ENCODE measurements at places on chromosomes 13 and 19.

- peak; percentile 6 for DNase-seq
These were observed 693 bp downstream of the XPO4 start for GRCh38 chr13:20901668-20902437.

DNA sequence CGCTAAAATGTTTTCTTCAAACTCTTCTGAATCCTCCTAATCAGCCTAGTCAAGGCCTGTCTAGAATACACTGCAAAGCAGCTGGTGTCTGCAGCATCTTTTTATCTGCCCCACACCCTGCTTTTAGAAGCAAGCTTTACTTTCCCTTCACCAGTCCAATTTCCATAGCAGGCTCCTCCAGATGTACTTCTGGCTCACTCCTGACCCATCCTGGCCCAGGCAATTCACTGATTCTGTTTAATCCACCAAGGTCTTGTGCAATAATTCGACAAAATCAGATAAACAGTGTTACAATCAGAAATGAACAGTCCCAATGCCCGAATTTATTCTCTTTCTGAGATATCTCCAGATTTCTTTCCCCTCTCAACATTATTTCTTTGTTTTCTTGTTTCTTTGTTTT lies 415.2 kb upstream of the SGCG start:
- DNase-seq, result no peak

DNA sequence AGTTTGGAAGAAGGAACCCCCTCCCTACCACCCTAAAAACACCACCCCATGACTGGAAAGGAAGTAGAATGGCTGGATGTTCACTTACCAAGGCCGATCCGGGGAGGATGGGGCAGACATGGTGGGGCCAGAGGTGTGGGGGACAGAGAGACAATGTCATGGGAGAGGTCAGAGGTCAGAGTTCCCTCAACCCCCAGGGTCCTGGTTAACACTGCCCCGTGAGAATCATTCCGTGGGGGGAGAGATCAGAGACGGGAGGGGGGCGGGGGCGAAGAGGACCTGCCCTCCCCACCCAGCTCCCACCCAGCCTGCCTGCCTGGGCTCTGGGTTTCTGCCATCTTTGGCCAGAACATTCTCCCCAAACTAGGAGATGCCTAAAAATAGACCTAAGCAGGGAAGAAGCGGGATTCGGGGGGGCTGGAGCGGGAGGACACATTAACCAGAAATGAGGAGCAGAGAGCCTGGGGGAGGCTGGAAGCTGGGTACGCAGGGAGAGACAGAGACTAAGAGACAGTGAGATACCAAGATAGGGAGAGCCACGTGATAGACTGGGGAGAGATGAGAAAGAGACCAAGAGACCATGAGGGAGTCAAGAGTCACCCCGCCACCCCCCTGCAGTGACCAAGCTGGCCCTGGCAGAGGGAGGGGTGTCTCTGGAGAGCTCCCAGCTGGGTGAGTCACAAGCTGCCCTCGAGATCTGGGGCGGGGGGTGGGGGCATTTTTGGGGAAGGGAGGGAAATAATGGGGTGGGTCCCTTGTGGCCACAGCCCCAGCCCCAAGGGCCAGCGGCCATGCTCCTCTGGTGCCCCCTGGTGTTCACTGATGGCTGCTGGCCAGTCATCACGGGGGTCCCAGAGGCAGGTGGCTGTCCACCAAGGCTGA lies 6.1 kb upstream of the KANK2 start:
- peak; percentile 23 for DNase-seq

DNA sequence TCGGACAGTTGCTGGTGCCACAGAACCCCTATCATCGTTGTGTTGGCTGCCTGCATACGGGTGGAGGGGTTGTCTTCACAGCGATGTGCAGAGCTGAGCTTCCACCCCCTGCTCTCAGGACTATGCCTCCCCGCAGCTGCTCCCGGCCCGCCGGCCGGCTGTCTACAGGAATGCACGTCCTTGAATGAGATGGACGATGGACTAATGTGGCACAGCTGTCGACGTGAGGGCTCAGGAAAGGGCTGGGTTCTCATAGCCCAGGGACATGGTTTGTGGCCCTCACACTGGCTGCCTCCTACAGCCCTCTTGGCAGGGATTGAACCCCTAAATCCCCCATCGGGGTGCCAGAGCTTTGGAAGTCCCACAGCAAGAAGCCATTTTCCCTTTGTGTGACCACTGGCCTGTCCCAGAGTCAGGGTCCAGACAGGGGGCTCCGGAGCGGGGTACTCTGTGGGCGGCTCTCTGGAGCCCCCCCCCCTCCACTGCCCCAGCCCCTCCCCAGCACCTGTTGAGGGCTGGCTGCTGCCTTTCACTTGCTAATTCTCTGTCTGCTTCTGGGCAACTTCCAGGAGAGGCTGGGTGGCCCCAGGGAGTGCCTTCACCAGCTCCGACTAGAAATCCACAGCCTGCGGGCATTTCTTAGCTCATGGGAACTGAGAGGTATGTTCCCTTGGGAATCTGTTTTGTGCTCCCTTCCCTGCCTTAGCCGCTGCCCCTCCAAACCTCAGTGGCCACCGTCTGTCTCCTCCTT lies 40.2 kb downstream of the TSSK6 start:
- DNase-seq, result no peak

DNA sequence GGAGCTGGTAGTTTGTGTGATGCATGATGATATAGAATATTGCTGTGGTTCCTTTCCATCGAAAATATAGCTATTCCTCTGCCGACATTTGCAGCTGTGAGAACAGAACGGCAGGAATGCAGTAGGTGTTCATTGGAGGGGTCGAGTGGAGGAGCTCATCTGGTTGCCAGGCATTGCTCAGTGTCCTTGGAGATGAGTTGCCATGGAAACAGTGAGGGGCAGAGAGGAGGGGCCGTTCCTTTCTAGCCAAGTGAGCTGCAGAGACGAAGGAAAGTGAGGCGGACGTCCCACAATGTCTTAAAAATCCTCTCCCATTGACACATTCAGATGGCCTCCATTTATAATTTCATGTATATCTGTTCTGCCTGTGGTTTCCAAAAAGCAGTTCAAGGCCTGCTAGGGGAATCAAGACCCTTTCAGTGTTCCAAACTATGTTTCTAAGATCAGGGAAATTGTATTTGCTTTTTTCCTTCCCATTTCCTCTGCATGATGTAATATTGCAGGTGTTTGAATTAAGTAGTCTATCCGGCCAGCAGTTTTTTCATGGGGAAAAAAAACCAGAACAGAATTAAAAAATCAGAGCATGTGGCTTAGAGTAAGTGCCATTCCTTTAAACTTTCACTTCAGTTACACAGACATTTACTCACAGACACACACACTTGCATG lies 41.2 kb upstream of the ZNF835 start:
- no peak for DNase-seq

GRCh38 chr19:47573071-47574026 lies at the start of gene ZNF541:
ZNF541 (minus strand) TSS chr19:47573148; CDS start chr19:47555856, 17,292 bp downstream.
- DNase-seq, result peak; percentile 78

- no peak for DNase-seq
These were observed 305.7 kb downstream of the SHISA2 start for GRCh38 chr13:25746131-25746530.

DNA sequence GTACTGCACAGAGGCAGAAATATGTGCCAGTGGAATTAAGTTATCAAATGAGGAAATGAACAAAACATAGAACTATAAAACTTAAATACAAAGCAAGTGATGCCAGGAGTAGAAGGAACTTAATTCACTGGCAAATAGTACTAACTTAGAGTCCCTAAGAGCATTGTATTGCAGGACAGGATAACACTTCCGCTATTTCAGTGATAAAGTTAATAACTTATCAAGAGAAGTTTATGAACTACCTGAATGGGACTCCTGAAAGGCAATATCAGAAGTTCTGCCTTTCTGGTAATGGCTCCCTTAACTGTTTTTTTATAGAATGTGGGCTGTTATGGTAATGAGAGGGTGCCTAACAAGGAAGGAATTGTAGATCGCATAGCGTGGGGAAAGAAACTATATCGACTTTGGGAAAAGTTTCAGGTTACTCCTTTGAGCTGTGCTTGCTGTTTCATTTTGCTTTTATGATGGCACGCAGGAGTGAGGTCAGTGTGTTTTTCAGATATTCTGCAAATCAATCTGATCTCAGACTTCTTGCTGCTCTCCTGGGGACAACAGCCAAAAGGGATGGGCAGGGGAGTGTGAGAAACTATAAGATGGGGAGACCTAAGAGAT lies 95.3 kb upstream of the MLNR start:
- no peak for DNase-seq

GRCh38 chr19:288911-289310 lies 2.3 kb downstream of the PLPP2 start:
- no peak for DNase-seq

DNA sequence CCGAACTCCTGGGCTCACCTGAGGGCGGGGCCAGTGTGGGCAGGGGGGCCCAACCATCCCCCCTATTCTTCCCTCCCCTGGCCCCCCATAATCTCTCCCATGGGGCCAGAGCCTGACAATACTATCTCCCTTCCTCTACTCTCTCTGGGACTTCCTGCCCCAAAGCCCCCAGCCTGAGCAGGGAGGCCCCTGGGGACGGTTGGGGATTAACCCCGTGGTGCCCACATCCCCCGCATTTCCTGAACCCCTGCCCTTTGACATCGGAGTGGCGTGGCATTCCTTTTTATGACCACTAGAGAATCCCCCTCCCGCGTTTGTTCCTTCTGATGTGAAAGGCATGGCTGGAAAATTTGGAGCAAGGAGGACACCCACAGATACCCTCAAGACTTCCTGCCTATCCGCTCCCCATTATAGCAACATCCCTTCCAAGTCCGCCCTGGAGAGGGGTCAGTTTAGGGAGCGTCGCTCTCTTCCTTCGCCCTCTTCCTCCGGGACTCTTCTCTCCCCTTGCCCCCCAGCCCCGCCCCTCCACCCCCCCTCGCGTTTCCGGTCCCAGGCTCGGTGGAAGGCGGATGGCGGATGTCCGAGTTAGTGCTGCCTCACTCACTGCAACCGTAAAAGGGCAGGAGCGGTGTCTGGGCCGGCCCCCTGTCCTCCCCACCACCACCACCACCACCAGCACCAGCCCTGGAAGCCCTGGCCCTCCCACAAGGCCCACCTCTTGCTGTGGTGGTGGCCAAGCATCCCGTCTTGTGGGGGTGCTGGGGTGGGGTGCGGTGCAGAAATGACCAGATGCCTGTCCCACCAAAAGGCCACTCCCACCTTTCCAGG lies 1.8 kb downstream of the VASP start:
- DNase-seq, result no peak

GRCh38 chr13:29621051-29621800 lies 25.7 kb upstream of the SLC7A1 start:
- no peak for DNase-seq

GRCh38 chr13:37143911-37144310 lies 38.4 kb upstream of the CSNK1A1L start:
- no peak for DNase-seq

- DNase-seq, result no peak
These were observed 97.1 kb downstream of the CYSLTR2 start for GRCh38 chr13:48750588-48751383.

DNA sequence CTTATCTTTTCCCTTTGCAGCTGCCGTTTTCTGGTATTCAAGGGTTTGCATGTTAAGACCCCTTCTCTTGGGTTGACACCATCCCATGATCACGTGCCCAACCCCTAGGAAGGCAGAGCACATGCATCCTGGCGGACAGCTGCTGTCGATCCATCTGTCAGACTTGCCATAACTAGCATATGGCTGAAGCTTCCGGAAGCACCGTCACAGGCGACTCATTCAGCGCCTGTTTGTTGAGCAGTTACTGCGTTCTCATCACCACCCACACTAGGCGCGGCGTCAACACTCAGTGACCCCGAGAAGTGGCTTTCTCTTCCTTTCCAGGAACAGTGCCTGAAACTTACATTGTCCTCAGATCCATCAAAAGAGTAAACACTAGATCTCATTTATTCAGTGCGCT lies 93.6 kb downstream of the SOX1 start:
- DNase-seq, result no peak

- no peak for DNase-seq
These were observed 666 bp downstream of the BIVM start for GRCh38 chr13:102799426-102800144.

DNA sequence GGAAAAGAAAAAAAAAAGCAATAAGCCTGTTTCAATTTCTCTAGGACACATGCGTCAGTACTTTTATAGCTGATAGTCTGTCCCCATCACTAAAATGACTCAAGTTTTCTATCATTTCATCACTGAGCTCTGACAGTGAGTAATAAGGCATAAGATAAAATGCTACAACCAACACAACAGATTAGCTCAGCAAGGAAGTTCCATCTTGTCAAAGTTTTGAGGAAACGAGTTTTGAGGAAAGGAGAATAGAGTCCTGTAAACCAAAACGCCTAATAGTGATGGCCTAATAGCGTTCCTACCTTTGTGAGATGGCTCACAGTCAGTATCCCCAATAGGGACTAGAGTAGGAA lies 145.1 kb downstream of the LACC1 start:
- DNase-seq, result no peak

DNA sequence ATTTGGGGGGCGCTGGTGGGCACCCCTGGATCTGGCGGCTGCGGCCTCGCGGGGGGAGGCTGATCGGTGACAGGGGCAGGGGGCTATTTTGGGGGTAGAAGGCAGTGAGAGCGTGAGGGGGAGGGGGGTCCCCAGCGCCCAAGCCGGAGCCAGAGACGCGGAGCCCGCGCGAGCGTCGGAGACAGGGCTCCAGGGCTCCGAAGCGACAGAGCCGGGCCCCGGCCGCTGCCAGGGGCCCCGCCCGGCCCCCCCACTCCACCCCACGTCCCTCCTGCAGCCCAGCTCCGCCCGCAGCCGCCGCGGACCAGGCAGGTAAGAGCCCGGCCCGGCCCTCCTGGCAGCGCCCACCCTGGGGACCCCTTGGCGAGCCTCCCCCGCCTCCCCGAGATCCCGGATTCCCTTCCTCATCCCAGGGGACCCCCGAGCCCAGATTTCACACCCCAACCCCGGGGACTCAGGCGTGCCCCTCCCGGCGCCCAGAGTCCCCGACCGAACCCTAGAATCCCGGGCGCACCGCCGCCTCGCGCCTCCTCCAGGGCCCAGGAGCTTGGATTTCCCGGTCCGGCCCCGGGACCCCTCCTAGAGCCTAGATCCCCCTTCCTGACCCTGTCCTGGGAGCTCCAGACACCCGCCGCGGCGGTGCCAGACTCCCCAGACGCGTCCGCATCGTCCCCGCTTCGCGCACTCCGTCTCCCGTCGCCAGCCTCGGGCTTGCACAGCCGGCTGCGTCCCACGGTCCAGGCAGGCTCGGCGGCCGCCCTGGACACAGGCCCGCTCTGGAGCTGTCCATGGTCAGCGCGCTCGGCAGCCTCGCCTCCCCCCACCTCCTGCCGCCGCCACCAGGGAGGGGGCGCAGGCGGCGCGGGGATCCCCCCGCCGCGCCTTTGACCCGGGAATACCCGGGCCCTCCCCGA lies at the start of gene PPFIA3:
Gene PPFIA3 (plus strand): TSS at position 134 of the 914 bp plus-strand sequence. CDS start 8,330 bp downstream, outside the sequence.
- no peak for DNase-seq

Data from effector CD4-positive, alpha-beta T cell (primary cell).